ENCODE measurements at places on chromosomes 6 and 20. TPM values are rescaled to one million over a fixed set of nuclear protein-coding genes. Genes with fewer than 3 reads are reported as not detected.

GRCh38 chr6:155093430-155093829, 98.3 kb downstream of the TIAM2 start:
- no peaks in the 10 kb centered on the region for H3K4me1 ChIP-seq
- H3K4me3 ChIP-seq = no peak overlapping the region
- no peaks in the 10 kb centered on the region for H3K36me3 ChIP-seq
- H3K27ac ChIP-seq = no peak overlapping the region
- no peak for DNase-seq
- H3K27me3 ChIP-seq = no peaks in the 10 kb centered on the region

GRCh38 chr6:136921936-136922684, at the start of gene SLC35D3:
Gene SLC35D3 (plus strand): TSS chr6:136922301. CDS start chr6:136922429, 128 bp downstream.
- DNase-seq = no peak
- H3K27ac ChIP-seq = no peak within 1 kb of the TSS
- peak within 1 kb of the TSS; percentile 52 for H3K4me3 ChIP-seq
- no peaks in the 10 kb centered on the region for H3K36me3 ChIP-seq

ADGRF5 gene
- 2.9 TPM for total RNA-seq

PRSS16 gene
- 13.5 TPM for total RNA-seq

HCK gene
- total RNA-seq = 22.7 TPM

DNA sequence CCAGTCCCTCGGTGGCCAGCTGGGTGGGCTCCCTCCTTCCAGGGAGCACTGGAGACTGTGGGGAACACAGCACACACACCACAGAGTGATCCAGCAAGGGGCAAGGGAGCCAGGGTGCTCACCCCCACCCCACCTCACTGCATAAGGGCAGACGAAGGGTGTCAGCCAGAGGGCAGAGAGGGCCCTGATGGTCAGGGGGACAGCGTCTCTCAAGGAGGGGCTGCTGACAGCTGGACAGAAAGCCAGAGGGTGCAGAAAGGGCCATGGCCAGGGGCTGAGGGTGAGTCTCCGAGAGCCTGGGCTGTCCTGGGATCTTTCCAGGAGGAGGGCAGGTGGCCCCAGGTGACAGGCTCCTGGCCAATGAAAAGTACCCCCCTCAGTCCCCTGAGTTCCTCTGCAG, 73.4 kb upstream of the PMEPA1 start:
- no peak for DNase-seq
- H3K4me3 ChIP-seq = no peak overlapping the region
- no peaks in the 10 kb centered on the region for H3K27me3 ChIP-seq
- no peaks in the 10 kb centered on the region for H3K36me3 ChIP-seq
- no peak overlapping the region for H3K27ac ChIP-seq
- H3K4me1 ChIP-seq = no peaks in the 10 kb centered on the region

TRIM15 gene
- total RNA-seq = 52.0 TPM

- H3K27me3 ChIP-seq = no peaks in the 10 kb centered on the region
- H3K4me3 ChIP-seq = no peak overlapping the region
- no peaks in the 10 kb centered on the region for H3K36me3 ChIP-seq
- no peak overlapping the region for H3K27ac ChIP-seq
- DNase-seq = no peak
Measured at GRCh38 chr6:139967497-139967896, 593.0 kb upstream of the CITED2 start.

- no peak for DNase-seq
- H3K4me3 ChIP-seq = no peak overlapping the region
- H3K27me3 ChIP-seq = no peaks in the 10 kb centered on the region
- H3K4me1 ChIP-seq = no peaks in the 10 kb centered on the region
- H3K36me3 ChIP-seq = no peaks in the 10 kb centered on the region
Measured at GRCh38 chr6:100518588-100518987, 53.9 kb upstream of the SIM1 start.

MOG gene
- total RNA-seq = not detected

DNA sequence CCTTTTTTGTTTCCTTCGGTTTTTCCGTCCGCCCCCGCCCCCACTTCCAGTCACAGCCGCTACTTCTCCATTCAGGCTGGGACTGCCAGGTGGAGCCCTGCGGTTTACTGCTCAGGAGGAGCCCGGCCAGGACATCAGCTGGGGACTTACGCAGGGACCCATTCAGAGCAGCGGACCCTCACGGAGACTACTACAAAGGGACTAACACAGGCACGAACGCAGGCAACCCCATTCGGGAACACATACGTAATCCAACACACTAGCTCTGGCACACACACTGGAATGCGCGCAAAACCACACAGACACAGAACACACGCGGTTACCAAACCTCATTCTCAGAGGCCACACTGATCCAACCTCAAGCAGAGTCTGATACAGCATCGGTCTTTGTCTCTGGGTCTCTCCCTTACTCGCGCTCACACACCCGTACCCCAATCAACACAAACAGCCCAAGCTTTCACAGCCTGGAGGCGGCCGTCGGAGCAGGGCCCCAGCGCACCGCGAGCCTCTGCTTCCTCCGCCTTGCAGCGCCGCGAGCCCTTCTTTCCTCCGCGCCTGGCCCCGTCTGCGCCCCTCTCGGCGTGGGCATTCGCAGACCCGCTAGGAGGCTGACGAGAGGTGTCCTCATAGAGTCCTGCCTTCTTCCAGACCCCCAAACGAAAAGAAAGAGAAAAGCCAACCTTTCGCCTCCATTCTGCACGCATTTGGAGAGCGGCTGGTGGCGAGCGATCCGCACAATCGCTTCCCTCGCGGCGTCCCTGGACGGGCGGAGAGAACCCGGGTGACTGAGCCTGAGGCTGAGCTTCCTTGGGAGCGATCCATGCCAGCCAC, 1.1 kb upstream of the SLC32A1 start:
- H3K4me1 ChIP-seq = peaks cover 11% of the 10 kb centered on the region
- H3K36me3 ChIP-seq = no peaks in the 10 kb centered on the region
- no peak overlapping the region for H3K27ac ChIP-seq
- H3K4me3 ChIP-seq = no peak overlapping the region
- peaks cover 100% of the 10 kb centered on the region for H3K27me3 ChIP-seq
- no peak for DNase-seq

- H3K36me3 ChIP-seq = no peaks in the 10 kb centered on the region
- H3K27ac ChIP-seq = peak overlapping the region; percentile 88
- DNase-seq = no peak
- H3K27me3 ChIP-seq = peaks cover 5% of the 10 kb centered on the region
- H3K4me3 ChIP-seq = peak overlapping the region; percentile 74
Measured at GRCh38 chr6:3456395-3456897, 404 bp downstream of the SLC22A23 start.

DNA sequence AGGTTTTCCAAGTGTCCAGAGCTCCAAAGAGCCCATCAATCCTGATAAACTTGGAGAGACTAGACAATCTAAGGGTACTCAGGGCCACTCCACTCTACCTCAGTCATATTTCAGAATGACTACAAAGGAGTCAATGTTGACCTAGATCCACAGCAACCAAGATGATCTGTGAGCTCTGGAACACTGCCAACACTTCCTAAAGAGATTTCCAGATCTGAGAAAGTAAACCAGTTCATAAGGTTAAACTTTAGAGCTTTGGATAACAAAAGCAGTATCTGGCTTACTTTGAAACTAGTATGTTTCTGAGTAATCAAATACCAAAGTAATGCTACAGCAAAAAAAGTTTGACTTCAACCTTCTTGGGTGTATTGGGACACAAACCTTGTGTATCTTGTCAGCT, 122.7 kb downstream of the BTBD9 start:
- H3K4me1 ChIP-seq = no peaks in the 10 kb centered on the region
- H3K36me3 ChIP-seq = no peaks in the 10 kb centered on the region
- no peaks in the 10 kb centered on the region for H3K27me3 ChIP-seq
- no peak for DNase-seq
- no peak overlapping the region for H3K4me3 ChIP-seq
- H3K27ac ChIP-seq = no peak overlapping the region

DNA sequence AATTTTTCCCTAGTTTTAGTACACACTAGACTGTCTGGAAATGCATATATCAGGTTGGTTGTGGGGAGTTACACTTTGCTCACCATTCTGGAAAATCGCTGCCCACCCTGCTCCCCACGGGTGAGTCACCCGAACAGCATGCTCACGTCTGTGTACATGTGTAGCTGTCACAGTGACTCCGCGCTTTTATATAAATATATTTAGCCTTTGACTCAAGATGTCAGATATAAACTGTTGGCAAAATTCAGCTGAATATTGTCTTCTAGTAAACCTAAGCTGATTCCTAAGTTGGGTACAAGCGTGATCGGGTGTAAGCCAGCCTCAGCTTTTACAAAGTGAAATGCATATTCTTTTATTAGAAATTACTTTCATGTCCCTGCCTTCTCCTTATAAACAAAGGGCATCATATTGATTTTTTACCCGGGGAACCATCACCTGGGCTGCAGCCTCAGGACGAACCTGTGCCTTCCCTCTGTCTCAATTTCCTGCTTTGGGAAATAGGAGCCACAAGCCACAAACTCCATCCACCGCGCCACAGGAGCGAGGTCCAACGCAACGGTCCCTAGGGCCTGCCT, 4.3 kb downstream of the SDCBP2 start:
- peak overlapping the region; percentile 98 for H3K27ac ChIP-seq
- H3K36me3 ChIP-seq = no peaks in the 10 kb centered on the region
- peaks cover 32% of the 10 kb centered on the region for H3K4me1 ChIP-seq
- no peaks in the 10 kb centered on the region for H3K27me3 ChIP-seq

- no peaks in the 10 kb centered on the region for H3K4me1 ChIP-seq
- H3K4me3 ChIP-seq = no peak overlapping the region
- no peak overlapping the region for H3K27ac ChIP-seq
- no peaks in the 10 kb centered on the region for H3K36me3 ChIP-seq
- no peaks in the 10 kb centered on the region for H3K27me3 ChIP-seq
Measured at GRCh38 chr6:44539701-44540355, 152.3 kb downstream of the CDC5L start.

DNA sequence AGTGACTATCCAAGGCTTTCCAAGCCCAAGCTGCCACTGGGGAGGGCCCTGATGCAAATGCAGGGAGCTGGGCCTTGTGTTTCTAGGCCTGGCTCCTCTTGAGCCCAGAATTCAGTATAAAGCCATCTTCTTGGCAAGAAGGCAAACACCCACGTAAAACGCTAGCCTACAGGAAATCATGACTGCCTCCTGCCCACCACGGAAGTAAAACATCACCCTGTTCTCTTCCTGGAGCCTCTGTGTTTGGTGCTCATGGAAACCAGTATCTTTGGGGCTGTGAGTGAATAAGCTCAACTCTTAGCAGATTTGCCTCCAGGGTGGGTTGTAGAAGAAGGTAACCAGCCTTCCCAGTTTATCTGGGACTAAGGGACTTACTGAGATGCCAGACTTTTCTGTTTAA, 271.0 kb downstream of the ZNF217 start:
- no peaks in the 10 kb centered on the region for H3K4me1 ChIP-seq
- H3K27me3 ChIP-seq = no peaks in the 10 kb centered on the region
- no peaks in the 10 kb centered on the region for H3K36me3 ChIP-seq
- no peak overlapping the region for H3K4me3 ChIP-seq
- H3K27ac ChIP-seq = no peak overlapping the region

DNA sequence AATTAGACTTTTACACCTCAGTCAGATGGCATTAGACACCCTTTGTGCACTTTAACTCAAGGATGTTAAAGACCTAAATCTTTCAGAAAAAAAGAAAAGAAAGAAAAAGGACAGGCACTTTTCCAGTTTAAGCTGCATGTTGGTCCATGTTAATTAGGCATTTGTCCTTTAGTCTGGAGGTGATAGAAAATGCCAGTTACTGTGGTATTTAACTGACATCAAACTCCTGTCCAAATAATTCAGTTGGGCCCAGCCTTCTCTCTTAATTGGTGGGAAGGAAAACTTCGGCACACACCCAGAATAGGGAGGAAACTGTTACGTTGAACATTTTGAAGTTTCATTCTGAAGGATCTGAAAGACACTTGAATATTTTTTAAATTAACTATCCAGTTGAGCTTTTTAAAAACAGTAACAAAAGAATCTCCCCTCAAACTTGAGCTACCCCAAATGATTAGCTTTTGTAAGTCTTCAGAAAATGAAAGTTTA, 30.3 kb downstream of the RREB1 start:
- peaks cover 85% of the 10 kb centered on the region for H3K4me1 ChIP-seq
- DNase-seq = no peak
- no peaks in the 10 kb centered on the region for H3K36me3 ChIP-seq
- no peaks in the 10 kb centered on the region for H3K27me3 ChIP-seq
- peak overlapping the region; percentile 96 for H3K27ac ChIP-seq
- H3K4me3 ChIP-seq = no peak overlapping the region

GRCh38 chr20:32482143-32482441, 103.0 kb downstream of the NOL4L start:
- no peaks in the 10 kb centered on the region for H3K36me3 ChIP-seq
- H3K4me3 ChIP-seq = peak overlapping the region; percentile 85
- H3K27me3 ChIP-seq = no peaks in the 10 kb centered on the region
- H3K27ac ChIP-seq = peak overlapping the region; percentile 97
